Omental fat pad (tissue), 4 donors: ENCODE measurements at places on chromosomes 13 and 19.

- no peak for DNase-seq
Measured at GRCh38 chr13:29532116-29532515, 63.4 kb downstream of the SLC7A1 start.

DNA sequence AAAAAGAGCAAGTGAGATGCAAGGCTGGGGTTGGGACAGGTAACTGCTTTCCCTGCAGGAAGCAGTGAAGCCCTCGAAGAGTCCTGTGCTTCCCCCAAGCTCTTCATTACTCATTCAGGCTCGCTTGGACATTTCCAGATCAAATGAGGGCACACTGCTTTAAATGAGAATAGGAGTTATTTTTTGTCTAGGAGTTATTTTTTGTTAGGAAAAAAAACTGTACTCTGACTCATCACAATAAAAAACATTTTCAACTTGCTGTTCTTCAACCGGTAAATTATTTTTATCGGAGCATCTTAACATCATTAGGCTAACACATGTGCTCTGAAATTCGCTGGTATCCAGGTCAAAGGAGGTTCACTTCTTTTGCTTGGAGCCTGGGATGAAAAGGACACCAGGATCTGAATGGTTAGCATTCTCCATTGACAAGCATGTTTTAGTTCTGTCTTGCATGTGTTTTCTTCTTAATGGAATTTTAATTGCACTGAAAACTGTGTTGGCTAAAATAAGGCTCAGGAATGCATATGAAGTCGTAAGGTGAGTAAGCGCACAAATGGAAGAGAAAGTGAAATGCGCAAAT is 80.7 kb upstream of the STK24 start:
- no peak for DNase-seq

DNA sequence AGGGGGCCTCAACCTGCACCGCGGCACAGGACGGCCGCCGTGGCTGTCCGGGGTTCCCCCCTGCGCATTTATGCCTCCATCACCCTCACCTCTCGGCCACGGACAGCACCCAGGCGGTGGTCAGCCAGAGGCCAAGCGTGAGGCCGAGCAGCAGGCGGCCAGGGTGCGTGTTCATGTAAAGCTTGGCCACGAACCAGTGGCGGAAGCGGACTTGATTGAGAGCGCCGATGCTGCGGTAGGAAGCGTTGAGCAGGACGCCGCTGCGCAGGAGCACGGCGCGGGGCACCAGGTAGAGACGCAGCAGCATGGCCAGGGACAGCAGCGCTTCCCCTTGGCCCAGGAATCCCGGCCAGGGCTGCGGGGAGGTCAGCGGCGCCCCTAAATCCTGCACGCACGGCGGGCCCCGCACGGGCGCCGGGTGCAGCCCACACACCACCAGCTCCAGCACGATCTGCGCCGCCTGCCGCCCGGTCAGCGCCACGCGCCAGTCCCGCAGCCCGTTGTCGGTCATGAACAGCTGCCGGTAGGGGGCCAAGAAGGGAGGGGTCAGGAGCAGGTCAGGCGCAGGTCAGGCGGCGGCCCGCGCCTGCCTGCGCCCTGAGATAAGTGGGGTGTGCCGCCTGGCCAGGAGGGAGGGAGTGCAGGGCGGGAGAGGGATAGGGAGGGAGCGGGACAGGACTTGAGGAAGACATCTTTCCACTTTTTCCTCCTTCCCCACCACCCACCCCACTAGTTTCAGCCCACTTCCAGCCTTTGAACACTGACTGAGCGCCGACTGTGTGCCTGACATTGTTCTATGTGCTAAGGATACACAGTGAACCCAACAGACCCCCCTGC is 6.5 kb downstream of the KCNN4 start:
- no peak for DNase-seq

- no peak for DNase-seq
Measured at GRCh38 chr13:23020246-23020843, 160.4 kb upstream of the SGCG start.

GRCh38 chr19:18109341-18109732 is 11.8 kb downstream of the MAST3 start:
- DNase-seq: no peak

DNA sequence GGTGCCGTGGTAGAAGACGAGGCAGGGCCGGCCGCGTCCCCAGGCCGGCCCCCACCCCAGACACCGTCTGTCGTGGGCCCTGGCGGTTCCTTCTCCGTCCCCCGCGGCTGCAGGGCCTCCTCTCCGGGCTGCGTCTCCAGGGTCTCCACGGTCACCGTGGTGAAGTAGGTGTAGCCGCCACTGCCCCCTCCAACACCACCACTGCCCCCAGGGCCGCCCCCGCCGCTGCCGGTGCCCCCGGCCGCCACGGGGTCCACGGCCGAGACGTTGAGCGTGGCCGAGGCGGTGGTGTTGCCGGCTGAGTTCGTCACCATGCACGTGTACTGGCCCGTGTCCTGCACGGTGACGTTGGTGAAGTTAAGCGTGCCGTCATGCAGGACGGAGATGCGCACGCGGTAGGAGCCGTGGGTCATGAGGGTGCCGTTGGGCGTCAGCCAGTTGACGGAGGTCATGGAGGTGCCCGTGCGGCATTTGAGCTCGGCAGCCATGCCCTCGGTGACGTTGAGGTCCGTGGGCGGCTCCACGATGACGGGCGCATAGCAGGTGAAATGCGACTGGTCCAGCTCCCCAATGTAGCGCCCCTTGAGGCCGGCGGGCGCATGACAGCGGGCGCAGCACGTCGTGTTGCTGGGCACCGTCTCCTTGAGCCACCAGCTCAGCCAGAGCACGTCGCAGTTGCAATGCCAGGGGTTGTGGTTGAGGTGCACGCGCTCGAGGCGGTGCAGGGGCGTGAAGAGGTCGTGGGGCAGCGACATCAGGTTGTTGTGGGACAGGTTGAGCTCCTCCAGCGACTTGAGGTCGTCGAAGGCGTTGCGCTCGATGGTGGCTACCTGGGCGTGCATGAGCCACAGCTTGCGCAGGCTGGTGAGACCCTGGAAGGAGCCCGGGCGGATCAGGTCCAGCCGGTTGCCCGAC is 4.6 kb upstream of the ASPDH start:
- DNase-seq: no peak

DNA sequence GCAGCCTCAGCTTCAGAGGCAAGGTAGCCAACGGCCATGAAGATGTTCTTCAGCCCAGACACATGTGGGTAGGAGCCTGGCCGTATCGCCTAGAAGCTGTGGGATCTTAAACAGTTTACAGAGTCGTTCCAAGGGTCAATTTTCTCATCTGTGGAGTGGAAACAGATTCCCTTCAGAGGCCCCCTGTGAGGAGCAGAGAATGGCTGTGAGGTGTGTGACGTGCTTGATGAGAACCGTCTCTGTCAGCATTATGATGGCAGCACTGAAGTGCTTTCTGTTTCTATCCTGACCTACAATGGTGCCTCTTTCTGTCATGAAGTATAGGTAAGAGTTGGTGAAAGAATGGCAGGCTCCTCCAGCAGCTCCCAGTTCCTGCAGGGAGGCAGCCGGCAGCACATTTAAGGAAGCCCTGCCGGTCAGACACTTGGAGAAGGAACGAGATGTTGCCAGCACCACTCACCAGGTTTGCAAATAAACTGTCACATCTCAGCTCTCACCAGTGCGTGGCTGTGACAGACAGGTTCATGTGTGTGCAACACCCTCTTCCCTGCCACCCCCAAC is 277.3 kb downstream of the FOXO1 start:
- DNase-seq: no peak

GRCh38 chr19:2261438-2262172 is 5.4 kb upstream of the JSRP1 start:
- DNase-seq: no peak

DNA sequence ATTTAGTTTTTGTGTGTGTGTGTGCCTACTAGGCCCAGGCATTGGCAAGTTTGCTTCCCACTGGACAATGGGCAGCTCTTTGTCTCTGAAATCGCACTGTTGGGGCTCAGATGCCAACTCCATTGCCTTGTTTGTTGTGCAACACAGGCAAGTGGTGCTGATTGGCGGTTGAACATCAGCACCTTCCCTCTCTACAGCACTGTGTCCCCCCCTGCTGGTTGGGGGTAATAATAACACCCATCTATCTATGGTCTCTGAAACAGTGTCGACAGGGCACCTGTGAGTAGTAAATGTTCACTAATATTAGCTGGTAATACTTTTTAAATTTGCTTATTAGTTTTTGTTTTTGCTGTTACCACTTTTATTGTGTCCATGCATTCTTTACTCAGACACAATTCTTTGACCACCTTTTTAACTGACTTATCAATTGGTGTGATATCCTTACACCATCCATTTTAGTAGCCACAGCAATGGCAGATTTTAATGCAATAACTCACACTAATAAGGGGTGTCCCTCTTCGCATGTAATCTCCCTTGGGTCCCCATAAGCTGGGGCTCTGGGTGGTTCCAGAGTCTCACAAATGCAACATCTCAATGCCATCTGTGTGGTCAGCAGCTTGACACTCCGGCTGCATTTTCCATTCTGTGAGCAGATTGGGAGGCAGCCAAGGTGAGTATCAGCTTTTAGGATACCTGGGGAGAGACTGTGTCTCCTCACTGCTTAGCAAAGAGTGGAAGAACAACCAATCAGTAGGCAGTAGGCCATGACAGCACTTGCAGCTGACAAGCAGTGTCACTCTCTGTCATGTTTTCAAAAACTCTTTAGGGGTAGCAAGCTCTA is 47.7 kb upstream of the UQCRFS1 start:
- DNase-seq: no peak

- DNase-seq: no peak
Measured at GRCh38 chr19:49338023-49338677, 2.9 kb downstream of the CD37 start.

- DNase-seq: no peak
Measured at GRCh38 chr19:10617409-10618121, 7.8 kb upstream of the SLC44A2 start.

GRCh38 chr19:17227798-17228367 is 1.9 kb downstream of the OCEL1 start:
- DNase-seq: no peak

DNA sequence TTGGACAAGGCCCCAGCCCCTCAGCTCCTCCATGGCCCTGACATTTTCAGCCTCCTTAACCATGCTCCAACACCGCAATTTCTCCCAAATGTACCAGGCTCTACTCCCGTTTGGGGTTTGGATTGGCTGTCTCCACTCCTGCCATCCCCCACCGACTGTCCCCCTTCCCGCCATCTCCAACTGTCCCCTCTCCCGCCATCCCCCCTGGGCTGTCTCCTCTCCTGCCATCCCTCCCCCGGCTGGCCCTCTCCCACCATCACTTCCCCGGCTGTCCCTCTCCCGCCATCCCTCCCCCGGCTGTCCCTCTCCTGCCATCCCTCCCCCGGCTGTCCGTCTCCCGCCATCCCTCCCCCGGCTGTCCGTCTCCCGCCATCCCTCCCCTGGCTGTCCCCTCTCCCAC is 5.4 kb downstream of the BCAT2 start:
- DNase-seq: no peak

GRCh38 chr19:39692166-39692565 is 12.1 kb upstream of the LGALS14 start:
- no peak for DNase-seq
